ENCODE measurements at places on chromosomes 7 and 10.

DNA sequence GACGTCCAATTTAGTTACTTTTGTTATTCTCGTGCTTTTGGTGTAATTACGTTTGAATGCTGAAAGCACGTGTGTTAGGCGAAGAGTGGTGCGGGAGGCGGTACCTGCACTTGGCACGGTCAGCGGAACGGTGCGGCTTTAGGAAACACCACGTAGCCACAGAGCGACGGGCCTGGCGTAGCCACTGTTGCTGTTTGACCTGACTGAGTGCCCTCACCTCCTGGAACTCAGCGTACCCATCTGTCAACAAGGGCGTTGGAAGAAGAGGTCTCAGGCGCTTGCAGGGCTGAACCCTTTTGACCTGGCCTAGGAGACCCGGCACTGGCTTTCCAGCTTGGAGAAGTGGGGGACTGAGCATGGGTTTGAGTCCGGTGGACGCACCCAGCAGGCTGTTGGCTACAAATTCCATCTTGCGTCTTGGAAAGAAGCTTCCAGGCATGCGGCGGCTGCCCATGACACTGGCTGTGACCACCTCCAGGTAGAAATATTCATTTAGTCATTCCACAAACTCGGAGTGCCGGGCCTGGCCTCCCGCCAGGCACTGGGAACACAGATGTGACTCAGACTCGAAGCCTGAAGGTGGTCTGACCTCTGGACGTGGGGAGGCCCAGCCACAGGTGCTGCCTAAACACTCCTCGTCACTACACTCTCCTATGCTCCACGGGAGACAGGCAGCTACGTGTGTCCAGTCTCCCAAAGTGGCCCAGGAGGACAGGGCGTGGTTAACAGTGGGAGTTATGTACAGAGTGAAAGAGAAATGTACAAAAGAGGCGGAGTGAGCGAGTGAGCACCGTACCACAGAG, 22.2 kb downstream of the FAM20C start:
- no peak for DNase-seq

DNA sequence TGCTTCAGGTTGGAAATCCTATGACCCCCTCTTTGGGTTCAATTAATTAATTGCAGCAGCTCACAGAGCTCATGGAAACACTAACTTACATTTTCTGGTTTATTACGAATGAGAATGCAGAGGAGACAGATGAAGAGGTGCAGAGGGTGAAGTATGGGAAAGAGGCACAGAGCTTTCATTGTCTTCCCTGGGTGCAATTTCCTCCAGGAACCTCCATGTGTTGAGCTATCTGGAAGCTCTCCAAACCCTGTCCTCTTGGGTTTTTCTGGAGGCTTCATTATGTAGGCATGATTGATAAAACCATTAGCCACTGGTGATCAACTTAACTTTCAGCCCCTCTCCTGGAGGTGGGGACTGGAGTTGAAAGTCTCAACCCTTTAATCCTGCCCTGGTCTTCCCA, 133.0 kb upstream of the AUTS2 start:
- DNase-seq, result no peak

DNA sequence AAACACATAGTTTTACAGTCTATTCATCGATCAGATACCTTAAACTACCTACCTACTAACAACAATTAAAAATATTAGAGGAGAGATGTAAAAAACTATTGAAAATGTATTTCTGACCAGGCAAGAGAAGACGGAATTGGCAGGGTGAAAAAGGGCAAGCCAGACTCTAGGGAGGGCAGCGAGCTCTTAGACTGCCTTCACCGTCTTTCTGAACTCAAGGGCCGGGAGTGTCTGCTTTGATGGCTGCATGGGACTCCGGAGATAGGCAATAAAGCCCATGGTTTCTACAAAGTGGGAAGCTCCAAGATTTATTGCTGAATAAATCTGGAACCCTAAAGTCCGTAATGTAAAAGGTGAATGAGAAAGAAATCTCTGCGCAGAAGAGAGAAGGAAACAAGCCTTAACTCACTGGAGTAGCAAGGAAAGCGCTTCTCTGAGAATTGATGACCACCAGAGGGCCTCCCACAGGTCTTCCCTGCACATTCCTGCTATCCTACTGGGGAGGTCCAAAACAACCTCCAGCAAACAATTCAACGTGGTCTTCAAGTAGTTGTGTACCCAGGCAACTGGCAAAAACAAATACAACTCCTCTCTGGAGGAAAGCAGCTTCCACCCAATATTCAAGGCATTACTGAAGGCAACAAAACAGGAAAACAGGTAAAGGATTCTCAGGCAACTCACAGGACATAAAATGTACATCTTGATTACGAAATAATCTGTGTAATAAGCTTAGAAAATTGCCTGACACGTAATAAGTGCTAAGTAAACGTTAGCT, 181.3 kb downstream of the SDK1 start:
- no peak for DNase-seq

DNA sequence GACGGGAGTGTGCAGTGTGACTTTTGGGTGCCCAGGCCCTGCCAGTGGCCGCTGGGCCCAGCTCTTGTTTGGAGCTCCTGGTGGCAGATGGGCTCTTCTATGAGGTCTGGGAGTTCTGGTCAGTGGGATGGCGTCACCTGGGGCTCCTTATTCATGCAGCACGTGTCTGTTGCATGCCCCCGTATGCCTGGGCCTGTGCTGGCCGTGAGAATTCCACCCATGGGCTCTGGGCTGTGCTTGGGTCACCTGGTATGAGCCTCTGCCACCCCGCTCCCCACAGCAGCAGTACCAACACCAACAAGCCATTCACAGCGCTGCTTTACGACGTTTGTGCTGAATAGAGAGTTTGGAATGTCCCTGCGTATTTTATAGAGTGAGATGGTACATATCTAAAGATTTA, 27.1 kb downstream of the INPP5A start:
- DNase-seq, result no peak

DNA sequence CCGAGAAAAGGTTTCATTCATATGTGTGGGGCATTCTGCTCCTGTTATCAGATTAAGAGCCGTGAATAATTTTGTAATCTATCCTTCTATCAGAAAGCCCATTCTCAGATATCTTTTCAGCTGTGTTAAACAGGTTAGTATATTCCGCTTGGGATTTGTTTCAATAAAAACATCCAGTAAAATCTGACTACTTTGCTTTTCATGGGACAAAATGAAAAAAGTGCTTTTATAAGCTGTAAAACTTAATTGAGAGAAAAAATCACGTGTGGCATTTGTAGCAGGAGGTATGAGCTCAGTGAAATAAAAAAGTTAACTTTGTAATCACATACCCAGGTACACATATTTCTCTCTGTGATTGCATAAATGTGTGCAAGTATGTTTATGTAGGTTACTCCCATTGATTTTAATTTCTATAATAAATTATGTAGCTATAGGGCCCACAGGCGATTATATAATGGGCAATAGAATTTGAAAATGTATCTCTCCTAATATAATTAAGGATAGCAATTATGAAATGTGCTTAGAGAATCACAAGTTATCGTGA, 3.9 kb downstream of the MET start:
- no peak for DNase-seq

DNA sequence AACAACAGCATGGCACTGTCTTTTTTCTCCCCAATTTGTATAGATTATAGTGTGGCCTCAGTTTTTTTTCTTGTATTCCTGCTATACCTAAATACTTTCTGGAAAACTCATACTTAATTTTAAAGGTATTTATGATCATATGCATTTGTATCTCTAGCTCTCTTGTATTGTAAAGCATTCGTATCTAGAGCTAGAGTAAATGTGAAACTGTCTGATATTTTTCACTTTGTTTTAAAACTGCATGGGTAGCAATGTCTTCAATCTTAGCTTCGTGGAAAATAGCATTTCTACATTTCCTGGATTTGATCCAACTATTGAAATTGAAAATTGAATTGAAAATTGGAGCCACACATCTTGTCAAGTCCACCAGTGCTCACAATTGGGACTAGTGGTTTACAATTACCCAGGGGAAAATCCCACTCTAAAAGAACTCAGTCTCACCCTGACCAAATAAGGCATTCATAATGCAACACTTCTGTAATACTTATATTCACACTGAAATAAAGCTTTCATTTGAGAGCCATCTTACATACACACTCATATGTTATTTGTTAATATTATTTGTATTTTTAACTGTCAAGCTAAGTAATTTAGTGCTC, 51.3 kb upstream of the KLF6 start:
- no peak for DNase-seq

GRCh38 chr7:29269935-29270334, 75.4 kb downstream of the CHN2 start:
- no peak for DNase-seq

GRCh38 chr10:22646388-22646853, 68.0 kb downstream of the PIP4K2A start:
- peak; percentile 70 for DNase-seq

DNA sequence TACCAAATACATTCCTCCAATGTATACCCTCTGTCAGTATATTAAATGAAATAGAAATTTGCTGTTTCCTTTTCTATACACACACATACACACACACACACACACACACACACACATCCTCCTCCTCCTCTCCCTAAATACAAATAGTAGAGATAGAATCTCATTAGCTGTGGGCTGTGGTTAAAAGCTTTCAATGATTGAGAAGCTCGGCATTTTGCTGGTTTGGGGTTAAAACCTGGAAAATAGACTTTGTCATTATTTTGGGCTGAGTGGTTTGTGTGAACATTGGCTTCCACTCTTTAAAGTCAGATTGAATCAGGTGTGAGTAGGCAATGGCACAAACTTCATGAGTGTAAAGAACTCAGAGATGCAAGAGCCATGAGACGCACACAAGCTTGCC, 596.0 kb downstream of the XPNPEP1 start:
- DNase-seq, result no peak

DNA sequence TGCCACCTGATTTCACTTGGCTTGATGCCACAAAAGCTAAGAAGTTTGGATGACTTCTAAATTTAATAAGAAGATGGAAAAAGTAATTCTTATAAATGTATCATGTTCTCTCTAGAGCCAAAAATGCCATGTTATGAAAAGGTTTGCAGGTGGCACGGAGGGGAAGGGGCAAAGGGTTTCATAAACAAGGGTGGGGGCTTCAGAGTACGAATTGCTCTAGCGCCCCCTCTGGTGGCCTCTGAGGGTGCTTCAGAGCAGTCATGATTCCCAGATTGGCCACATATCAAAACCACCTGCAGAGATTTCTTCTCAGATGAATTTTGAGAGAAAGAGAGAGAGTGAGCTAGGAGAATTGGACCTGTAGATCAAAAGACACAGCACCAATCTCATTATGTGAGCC, 208.6 kb upstream of the YAE1 start:
- no peak for DNase-seq

DNA sequence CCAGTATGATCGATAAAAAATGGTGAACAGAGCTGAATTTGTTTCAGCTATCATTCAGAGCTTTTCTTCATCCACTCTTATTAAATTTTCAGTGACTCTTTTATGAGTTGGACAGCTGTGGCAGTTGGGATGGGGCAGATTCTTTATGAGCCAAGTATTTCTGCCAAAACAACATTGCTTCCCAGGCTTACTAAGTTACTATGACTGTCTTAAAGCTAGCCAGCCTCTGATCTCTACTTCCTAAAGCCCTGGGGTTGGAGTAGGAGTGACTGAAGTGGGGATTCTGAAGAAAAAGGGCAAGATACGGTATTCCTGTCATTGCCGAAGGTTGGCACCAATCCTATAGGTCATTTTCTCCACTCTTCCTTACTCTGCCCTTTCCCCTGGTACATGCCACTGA, 12.7 kb downstream of the RPP30 start:
- no peak for DNase-seq

DNA sequence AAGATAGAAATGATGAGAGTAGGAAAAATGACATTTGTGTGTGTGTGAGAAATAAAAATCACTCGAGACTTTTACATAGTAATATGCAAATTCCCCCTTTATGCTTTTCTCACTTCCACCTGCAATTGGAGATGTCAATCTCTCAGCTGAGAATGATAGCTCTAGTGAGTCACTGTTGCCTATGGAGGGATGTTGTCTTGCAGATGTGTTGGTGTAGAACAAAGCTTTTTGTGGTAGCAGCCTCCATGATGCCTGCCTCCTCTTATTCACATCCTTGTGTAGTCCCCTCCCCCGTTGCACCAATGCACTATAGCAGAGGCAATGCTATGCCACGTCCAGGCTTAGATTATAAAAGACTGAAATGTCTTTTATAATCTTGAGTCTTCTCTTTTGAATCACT, 33.8 kb downstream of the SPAG6 start:
- peak; percentile 69 for DNase-seq

DNA sequence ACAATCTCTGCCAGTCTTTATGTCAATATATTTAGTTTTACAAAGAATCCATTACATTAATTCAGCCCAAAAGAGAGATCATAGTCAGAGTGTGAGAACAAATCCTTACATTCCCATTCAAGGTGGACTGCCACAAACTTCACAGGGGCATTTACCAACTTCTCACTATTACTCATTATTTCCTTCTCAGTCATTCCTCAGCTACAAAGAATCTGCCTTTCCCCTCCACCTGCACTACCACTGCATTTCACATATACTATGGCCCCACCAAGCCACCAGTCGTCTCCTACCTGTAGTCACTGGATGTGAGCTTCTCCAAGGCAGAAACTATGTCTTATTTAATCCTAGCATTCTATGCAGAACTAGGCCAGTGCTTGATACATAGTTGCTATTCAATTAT, 94.3 kb downstream of the USP6NL start:
- DNase-seq, result no peak

DNA sequence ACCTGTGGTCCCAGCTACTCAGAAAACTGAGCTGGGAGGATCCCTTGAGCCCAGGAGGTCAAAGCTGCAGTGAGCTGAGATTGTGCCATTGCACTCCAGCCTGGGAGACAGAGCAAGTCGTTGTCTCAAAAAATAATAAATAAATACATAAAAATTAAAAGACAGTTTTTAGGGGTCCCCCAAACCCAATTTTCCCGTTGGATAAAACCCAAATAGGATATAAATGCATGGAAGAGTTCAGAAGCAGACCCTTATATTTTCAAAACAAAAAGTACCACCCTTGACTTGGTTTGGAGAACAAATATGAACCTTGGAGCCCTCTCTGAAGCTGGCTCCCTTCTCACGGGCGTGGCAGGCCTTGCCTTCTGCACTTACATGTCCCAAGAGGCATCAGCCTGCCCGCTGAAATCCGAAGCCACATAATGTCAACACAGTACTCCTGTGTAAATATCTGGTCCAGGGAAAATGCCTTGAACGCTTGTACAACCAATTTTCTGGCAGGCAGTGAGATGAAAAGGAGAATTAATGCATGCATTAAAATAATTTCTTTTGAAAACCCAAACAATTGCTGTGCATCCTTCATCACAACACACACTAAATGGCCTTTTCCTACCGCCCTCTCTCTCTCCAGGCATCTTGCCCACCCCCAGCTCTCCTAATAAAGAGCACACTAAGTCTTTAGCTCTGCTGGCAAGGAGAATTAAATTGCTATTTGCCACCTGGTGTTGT, 46.4 kb upstream of the PARD3 start:
- no peak for DNase-seq

DNA sequence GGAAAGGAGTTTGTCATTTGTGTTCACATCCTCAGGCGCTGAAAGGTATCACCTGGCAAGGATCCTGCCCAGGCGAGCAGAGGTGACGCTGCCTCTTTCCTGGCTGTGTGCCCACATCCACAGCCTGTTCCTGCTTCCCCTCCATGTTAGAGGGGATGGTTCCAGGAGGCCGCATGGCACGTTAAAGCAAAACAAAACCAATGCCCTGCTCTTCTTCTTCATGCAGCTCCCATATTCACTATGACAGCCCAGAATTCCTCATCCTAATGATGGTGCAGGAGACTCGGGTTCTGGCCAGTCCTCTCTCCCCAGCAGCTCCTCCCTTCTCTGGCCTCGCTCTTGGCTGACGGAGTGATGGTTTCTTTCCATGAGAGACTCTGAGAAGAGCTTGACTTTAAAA, 678.5 kb upstream of the ANKRD30A start:
- DNase-seq, result no peak

GRCh38 chr7:55965100-55965470, 700 bp downstream of the NIPSNAP2 start:
- DNase-seq, result no peak

Data from activated effector memory CD4-positive, alpha-beta T cell treated with anti-CD3 and anti-CD28 coated beads, Interleukin-2, amount 50 U/mL, for 16 hours (primary cell).